Stimulated activated memory B cell treated with anti-CD40 and anti-IgM and Interleukin-4, amounts not matched to agents 10 μg/mL and 1 μg/mL and 100 μg/mL, for 72 hours (primary cell): ENCODE measurements at places on chromosomes 4 and X.
A peak's percentile ranks its signal among the peaks of the same experiment; 100 is the strongest.

DNA sequence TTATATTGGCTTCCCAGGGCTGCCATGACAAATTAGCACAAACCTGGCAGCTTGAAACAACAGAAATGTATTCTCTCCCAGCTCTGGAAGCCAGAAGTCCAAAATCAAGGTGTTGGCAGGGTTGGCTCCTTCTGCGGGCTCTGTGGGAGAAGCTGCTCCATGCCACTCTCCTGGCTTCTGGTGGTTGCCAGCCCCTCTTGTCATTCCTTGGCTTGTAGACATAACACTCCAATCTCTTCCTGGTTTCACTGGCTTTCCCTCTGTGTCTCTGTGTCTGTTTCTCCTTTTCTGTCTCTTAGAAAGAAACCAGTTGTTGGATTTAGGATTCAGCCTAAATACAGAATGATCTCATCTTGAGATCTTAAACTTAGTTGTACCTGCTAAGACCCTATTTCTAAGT is 85.5 kb downstream of the USP46 start:
- ATAC-seq = no peak

DNA sequence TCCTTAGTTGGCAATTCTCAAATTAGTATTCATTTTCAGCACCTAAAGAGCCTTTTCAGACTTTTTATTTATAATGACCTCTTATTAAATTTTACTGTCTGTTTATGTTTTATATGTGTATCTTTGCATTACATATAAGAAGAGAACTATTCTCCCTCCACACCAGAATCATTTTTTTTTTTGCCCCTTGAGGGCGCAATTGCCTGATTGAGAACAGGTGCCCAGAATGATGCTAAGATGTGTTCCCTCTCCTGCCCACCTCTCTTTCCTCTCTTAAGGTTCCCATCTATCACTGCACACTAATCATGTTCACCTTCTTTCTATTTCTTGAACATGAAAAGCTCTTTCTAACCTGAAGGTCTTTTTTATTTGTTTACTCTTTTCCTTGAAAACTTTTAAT is 44.2 kb upstream of the ADAM29 start:
- no peak for ATAC-seq

- ATAC-seq = peak; percentile 95
These were observed 13.9 kb downstream of the TMEM165 start for GRCh38 chr4:55409468-55410171.

DNA sequence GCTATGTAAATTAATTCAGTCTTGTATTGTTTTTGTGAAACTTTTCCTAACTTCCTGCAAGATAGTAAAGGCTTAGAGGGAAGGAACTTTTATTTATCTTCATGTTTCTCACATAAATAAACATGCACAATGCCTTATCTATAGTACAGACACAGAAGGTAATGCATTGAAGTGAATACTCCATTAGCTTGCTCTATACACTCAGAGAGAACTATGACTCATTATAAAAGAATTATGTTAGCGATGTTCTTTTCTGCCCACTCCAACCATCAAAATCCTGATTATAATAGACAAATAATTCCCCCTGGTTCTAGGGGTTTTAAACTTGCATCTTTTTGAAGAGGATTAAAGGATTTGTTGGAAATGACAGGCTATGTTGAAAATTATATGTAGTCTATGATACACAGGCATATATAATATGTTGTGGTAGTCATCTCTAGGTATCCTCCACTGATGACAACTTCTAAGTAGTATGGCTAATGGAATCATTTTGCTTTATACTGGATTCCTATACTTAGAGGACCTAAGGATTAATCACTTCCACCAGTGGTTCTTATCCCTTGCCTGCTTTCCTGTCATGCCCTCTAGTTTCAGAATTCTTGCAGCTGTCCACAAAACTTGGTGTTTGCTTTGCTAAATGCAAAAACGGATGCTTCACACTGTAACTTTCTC is 115.7 kb downstream of the NDST4 start:
- ATAC-seq = no peak

- ATAC-seq = no peak
These were observed 47.8 kb downstream of the BEX3 start for GRCh38 chrX:103423955-103424638.
